ENCODE measurements at places on chromosomes 16 and 17.

DNA sequence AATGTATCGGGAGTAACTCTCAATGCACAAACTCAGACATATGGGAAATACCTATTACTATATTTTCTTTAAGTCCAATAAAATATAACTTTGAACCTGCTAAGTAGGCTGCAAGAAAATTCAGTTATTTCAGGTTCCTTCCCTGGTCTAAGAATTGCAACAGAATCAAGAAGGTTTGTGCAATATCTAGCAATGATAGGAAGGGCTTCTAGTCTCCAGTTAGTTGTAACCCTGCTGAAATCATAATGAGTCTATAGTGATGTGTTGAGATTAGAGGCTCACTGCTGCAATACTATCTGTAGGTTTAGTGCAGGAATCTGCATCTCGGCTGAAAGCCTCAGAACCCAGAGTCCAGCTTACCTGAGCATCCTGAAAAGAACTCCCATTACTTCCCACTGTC is 110.5 kb downstream of the PMP22 start:
- no peak for DNase-seq

- DNase-seq, result no peak
Measured at GRCh38 chr16:84756830-84757229, 57.0 kb downstream of the USP10 start.

DNA sequence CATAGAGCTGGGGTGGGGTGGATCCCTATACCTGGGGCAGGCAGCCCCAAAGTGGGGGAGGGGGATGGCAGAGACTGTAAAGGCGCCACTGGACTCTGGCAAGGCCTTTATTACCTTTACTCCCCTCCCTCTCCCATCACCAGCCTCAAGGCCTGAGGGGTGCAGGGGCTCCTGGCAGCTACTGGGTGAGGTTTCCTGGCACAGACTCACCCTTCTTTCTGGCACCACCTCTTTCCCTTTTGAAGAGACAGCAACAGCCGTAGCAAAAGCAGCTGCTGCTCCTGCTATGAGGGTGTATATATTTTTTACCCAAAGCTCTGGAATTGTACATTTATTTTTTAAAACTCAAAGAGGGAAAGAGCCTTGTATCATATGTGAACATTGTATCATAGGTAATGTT is 17.6 kb downstream of the RAPGEFL1 start:
- DNase-seq, result no peak

DNA sequence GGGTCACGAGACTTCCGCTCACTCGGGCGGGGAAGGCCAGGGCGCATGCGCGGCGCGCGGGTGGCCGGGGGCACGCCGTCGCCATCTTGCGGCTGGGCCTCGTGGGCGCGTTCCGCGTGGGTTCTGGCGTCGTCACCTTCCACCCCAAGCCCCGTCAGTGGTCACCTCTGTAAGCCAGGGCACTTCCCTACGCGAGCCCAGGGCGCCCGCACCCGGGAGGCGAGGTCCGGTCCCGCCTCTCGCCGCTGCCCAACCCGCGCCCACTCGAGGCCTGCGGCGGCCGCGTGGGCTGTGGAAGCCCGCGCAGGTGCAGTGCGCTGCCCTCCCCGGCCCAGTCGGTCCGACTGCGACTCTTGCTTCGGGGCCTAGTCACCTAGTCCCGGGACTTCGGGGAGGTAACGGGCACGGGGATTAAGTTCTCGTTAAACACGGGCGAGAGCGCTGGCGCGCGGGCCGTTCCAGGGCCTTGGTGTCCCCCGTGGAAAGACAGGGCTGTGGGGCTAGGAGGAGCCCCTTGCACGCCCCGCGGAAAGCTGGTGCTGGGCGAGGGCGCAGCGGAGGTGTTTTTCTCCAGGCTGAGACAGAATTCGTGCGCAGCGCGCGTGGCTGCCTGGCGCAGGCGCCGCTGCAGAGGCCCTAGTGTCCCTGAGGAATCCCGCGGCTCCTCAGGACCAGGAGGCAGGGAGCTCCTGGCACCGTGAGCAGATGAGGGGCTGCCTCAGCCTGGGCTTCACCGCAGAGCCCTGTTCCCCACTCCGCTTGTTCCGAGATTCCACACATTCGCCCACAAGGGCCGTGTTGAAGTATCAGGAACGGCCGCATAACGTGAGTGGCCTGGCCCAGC is 472 bp upstream of the ARHGDIA start:
- no peak for DNase-seq

DNA sequence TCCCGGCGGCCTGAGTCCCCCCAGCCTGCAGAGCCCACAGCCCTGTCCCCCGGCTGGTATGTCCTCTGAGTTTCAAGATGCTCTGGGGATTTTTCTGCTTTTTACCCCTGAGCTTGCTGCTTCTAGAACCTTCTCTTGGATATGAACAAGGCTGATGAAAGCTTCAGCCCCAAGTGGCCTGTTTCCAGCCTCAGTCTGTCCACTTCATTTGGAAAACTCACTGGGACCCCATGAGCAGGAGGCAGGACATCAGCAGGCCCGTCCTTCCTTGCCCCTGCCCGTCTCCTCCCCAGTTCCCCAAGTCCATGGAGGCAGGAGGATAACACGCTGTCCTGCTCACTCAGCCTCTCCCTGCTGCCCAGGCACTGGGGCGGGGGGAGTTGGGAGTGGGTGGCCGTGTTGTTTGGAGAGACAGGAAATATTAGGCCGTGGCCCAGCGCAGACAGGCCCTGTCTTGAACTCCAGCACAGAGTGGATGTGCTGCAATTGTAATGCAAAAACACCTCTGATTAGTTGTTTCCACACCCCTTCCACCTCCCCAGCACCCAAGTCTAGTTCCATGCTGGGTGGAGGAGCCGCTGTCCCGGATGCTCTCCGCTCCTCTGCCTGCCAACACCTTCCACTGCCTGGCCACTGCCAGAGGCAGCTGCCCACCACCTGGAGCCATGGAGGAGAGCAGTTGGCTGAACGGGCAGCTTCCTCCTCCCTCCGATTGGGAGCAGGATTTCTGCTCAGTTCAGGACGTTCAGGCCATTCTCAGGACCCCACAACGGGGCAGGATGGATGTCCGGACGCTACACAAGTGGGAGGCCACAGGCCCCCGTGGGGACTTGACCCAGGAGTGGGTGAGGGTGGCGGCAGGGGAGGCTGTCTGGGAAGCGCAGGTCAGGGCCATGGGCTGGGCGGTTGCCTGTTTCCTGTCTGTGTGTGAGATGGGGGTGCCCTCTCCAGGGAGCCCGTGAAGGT is 216.9 kb upstream of the GSE1 start:
- peak; percentile 39 for DNase-seq

DNA sequence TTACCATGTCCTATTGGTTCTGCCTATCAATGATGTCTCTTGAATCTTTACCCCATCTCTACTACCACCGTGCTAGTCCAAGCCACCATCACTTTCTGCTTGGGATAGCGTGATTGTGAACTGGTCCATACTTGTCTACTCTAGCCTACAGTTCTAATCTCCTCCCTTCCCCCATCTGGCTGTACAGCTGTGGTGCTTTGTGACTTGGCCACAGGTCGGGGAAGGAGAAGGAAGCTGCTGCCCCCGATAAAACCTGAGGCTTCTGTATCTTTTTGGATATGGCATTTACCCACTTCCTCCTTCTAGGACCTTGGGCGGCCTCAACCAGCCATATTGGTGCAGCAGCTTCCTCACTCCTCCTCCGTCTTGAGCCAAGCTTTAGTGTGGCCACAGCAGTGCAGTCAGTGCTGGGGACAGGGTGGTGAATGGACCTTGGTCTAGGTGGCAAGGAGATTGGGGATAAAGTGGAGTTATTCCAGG is 314 bp upstream of the ITGA2B start:
- no peak for DNase-seq

DNA sequence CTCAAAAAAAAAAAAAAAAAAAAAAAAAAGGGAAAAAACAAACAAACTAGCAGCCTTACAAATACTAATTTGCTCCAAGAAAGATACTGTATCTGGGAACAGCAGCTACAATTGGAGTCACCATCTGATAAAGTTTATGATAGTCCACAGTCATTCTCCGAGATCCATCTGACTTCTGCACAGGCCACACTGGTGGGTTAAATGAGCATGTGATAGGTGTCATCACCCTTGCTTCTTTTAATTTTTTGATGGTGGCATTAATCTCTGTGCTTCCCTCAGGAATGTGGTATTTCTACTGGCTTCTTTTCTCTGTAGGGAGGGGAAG is 49.6 kb downstream of the BCL7C start:
- no peak for DNase-seq

- DNase-seq, result no peak
Measured at GRCh38 chr16:57761301-57761700, 25.7 kb downstream of the KATNB1 start.
